Transverse colon (tissue), 4 donors: ENCODE measurements at places on chromosomes 3 and 15.
A peak's percentile ranks its signal among the peaks of the same experiment; 100 is the strongest.

GRCh38 chr3:139199421-139200010 lies 144.3 kb upstream of the MRPS22 start:
- DNase-seq, result no peak

GRCh38 chr3:152964911-152965609 lies 130.1 kb downstream of the P2RY1 start:
- DNase-seq, result no peak

GRCh38 chr15:77825546-77825945 lies 192.8 kb upstream of the LINGO1 start:
- DNase-seq, result no peak

- no peak for DNase-seq
Measured at GRCh38 chr3:51935886-51936755, 5.6 kb downstream of the RRP9 start.

DNA sequence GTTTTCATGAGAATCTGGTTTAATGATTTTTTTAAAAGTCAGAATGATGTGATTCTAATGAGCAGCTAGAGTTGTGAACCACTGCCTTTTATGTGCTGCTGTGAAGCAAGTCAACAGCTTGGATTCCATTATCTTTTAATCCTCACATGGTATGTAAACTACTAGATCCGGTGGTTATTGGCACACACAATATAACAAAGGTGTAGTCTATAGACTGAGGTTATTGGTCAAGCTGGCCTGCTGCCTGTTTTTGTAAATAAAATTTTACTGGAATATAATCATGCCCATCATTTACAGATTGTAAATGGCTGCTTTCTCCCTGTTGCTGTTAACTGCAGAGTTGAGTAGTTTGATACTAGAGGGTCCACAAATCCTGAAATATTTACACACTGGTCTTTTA lies 103.1 kb downstream of the OTOL1 start:
- no peak for DNase-seq

DNA sequence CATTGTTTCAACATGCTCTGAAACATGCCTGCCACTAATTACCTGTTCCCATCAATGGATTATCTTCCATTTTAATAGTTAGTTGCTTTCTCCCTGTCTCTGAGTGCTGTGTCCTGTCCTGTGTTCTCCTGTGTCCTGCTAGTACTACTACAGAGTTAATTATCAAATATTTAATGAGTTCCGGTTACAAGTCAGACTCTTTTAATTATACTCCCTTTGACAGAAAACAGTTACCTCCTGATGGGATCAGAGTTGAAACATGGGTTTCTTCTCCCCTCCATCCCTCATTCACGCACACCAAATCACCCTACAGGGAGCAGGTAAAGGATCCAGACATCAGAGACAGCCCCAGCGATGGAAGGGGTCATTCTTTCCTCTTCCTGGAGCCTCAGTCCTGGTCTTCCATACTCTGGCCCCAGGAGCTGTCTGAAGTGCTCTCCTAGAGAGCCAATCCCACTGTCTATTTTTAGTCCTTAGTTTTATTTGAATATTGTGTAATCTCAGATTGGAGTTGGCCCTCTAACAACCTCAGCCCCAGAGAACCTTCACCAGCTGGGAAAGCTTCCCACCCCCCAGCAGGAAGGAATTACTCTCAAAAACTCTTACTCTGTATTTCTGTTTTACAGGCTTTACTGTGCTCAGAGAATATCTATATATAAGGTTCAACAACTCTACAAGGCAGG lies 137.0 kb upstream of the C2CD4B start:
- DNase-seq, result no peak

GRCh38 chr3:179000144-179000543 lies 71.5 kb downstream of the ZMAT3 start:
- no peak for DNase-seq

DNA sequence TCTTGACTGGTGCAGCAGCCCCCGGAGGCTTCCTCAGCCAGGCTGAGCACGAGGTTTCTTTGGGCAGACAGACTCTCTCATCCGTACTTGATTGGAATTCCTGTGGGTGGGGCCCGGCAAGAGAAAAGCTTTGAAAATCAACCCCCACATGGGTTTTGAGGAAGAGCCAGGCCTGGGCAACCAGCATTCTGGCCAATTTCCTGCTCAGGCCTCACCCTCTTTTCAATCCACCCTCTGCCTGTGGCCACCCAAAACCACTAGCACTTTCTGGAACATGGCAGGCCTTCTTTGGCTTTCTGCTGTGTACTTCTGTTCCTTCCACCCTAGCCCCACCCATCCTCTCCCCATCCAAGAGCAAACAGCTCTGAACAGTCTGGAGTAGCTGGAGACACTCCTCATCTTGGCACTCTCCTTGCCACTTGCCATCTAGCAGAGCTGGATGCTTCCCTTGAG lies 5.9 kb downstream of the MYO5C start:
- DNase-seq, result peak; percentile 68

DNA sequence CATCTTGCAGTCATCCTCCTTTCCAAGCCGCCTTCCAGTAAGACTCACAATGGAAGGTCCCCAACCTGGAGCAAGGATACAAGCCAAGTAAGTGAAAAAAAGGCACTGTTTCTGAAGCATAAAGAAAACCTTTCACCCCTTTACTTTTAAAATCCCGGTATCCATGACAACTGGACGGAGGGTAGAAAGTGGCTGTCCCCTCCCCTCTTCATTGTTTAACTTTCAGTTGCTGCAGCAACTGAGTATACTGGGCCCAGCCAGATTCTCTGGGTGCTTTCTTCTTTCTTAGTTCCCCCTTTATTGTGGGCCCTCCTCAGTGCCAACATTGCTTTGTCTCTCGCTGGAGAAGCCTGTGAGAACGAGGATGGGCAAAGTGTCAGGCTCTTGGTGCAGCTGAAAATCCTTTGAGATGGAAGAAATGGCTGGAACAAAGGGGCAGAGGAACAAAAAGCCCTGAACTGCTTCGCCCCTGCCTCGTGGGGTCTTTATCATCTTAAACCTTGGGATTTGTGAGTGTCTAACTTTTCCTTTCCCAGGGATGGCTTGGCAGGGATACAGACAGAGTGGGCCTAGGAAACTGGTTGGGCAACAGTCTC lies 224.0 kb upstream of the RGMA start:
- no peak for DNase-seq

DNA sequence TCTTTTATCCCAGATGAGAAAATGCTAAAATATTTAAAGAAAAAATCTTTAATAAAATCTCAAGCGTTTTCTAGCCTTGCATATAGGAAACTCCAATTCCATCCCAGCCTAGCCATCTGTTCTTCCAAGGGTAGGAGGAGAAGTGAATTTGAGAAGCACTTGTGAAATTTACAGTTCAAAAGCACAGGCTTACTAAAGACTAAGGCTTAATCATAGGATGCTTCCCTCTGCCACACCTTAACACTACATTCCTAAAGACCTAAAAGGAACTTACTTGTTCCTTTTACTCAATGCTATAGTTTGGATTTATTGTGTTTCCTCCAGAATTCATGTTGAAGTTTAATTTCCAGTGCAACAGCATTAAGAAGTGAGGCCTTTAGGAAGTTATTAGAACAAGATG lies 764.8 kb upstream of the CADM2 start:
- DNase-seq, result no peak

DNA sequence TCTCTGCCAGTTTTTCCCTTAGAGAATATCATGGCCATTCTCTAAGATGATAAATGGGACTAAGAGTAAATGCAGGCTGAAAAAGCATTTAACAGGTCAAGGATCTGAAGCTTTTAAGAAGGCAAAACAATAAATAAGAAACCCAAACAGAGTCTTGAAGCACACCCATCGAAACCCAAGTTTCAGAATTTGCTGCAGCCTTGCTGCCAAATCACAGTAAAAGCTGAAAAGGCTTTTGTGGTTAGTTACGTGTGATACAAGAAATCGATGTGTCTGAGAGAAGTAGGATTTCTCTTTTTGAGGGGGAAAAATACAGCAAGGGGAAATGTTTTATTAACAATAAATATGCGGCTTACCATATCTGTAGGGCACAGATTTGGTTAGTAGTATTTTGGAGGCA lies 92.0 kb downstream of the IGF1R start:
- DNase-seq, result no peak

DNA sequence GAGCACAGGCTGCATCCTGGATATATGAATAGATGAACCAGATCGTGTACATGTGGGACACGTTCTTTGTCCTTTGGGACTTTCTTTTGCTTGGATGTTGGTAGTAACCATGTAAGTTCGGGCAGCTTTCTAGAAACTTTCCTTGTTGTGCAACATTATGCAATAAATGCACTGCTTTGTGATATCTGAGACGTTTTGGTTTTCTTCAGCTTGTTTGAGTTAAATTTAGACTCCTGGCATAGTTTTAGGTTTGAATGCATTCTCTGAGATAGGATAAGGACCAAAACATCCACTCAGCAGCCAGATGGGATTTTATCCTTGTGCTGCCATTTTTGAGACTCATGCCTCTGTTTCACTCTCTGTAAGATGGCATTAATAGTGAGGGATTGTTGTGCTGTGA lies 158.9 kb downstream of the IGF1R start:
- DNase-seq, result no peak

DNA sequence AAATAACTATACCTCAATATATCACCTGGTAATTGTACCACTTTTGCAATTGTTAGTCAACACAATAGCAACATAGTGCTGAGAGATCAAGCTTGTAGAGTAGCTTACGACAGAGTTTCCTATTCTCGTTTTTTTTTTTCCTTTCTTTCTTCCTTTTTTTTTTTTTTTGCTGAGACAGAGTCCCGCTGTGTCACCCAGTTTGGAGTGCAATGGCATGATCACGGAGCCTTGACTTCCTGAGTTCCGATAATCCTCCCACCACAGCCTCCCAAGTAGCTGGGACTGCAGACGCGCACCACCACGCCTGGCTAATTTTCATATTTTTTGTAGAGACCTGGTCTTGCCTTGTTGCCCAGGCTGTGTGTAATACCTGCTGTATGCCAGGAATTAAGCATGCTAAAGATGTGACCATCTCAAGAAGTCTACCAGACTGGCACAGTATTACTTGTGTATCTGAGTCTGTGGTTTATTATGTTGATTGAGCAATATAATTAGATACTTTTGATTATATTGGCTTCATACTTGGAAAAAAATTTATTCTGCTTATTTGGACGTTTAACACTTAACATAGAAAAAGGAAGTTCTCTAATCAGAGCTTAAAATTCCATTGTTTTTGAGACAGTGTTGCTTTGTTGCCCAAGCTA lies 3.0 kb downstream of the SELENOT start:
- no peak for DNase-seq

DNA sequence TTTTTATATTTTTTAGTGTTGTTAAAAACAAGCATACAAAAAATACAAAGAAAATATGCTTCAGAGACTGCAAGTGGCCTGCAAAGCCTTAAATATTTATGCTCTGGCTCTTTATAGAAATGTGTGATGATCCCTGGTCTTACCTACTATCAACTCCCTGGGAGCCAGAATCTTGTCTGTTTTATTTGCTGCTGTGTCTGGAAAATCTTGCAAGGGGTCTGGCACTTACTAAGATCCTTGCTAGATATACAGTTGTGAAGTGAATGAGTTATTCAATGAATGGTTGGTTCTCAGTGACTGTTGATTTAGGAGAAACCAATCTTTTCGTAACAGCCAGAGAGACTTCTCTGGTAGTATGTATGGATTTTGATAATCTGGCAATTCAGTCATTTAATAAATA lies 521.0 kb upstream of the CFAP20DC start:
- no peak for DNase-seq

- DNase-seq, result no peak
Measured at GRCh38 chr3:72244396-72244795, 459.4 kb upstream of the PROK2 start.

GRCh38 chr15:67803996-67804843 lies 21.1 kb upstream of the SKOR1 start:
- DNase-seq, result no peak

GRCh38 chr3:55180936-55181535 lies 253.2 kb upstream of the LRTM1 start:
- DNase-seq, result no peak

- DNase-seq, result no peak
Measured at GRCh38 chr15:95558131-95558530, 772.4 kb upstream of the NR2F2 start.

DNA sequence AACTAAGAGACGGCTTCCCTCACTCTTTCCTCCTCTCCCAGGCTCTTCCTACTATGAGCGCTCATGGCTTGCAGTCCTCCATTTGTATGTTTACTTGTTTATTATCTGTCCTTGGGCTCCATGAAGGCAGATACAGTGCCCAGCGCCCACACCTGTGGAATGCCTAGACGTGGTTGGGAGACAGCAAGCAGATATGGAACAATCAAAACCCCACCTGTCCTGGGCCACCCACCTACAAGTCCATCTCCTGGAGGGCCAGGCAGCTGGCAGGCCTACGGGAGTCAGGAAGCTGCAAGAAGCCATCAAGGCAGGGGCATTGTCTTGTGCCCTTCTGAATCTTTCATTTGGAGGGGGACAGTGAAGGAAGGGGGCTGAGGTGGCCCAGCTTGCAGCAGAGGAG lies 104.7 kb downstream of the IQSEC1 start:
- no peak for DNase-seq
